GM12891 (cell line): ENCODE measurements at places on chromosomes 5 and 9.
A peak's percentile ranks its signal among the peaks of the same experiment; 100 is the strongest.

DNA sequence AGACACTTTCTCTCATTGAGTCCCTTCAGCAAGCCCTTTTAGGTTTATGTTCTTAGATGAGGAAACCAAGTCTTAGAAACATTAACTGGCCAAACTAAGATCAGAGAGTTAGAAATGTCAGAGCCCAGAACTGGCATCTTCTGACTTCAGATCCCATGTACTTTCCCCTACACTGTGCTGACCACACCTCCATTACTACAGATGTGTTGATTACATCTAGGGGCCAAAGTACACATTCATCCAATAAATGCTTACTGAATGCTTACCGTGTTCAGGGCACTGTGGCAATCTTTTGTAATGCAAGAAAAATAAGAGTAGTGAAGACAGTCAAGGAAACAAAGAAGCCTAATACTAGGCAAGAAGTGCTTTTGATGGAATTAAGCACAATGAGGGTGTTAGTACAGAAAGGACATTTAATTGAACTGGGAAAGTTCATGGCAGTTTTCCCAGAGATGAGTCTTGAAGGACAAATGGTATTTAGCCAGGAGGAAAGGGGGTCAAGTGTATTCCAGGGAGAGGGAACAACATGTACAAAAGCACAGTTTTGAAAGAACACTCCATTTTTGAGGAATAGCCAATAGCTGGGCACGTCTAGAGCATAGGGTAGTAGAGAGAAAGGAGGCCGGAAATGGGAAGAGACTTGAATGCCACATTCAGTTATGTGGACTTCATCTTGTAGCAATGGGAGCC lies 89.7 kb upstream of the CDKN2B start:
- no peak for DNase-seq

- DNase-seq, result no peak
Measured at GRCh38 chr5:171720086-171720485, 65.5 kb upstream of the SMIM23 start.

- peak; percentile 52 for DNase-seq
Measured at GRCh38 chr9:128733256-128733655, 9.3 kb upstream of the ZDHHC12 start.

- DNase-seq, result no peak
Measured at GRCh38 chr9:136975644-136976043, 1.7 kb upstream of the PTGDS start.

DNA sequence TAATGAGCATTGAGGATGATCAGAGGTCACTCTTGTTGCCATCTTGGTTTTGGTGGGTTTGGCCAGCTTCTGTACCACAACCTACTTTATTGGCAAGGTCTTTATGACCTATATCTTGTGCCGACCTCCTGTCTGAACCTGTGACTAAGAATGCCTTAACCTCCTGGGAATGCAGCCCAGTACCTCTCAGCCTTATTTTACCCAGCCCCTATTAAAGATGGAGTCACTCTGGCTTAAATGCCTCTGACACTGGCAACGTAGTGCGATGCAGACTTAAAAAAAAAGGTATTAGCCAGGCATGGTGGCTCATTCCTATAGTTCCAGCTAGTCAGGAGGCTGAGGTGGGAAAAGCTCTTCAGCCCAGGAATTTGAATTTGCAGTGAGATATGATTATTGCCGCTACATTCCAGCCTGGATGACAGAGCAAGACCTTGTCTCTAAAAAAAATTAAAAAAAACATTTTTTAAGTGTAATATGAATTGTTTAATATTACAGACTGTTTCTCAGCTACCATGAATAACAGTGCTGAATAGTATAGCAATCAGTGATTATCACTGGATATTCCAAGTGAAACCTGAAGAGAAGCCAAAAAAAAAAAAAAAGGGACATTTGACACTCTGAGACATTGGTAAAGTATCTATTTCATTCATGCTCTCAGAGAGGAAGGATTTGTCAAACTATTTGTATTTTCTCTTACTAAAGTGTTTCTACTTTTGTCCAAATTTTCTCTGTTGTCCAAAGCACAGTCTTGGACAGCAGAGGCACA lies 18.3 kb upstream of the STOM start:
- DNase-seq, result no peak

DNA sequence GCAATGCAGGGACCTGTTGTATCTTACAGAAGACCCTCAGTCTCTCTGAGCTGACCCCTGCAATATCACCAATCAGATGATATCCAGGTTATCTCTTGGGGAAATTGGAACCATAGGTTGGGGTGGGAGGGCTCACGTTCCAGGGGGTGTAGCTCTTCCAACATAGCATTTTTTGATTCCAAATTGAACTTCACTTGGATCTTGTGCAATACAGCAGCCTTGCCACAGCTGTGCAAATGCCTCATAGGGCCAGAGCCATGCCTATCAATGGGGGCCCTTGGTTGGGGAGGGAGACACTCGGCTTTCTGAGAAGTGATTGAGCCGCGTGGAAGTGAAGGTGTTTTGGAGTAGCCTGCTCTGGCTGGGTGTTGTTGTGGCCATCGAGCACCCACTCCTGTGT lies 117.2 kb upstream of the PITX1 start:
- DNase-seq, result no peak

DNA sequence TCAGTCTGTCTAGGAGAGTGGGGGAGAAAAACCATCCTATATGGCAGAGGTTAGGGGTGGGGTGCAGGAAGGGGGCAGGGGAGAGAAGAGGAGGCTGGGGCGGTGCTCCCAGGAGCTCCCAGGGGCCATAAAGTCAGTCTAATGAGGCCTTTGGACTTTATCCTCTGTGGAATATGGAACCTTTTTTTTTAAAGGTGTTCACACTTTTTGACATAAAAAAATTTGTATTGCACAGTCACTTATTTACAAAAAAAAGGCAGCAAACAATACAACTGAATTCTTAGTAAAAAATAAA lies 51.9 kb upstream of the SYNPO start:
- no peak for DNase-seq

GRCh38 chr9:4413856-4414255 lies 76.4 kb upstream of the SLC1A1 start:
- no peak for DNase-seq

- no peak for DNase-seq
Measured at GRCh38 chr9:8205576-8205975, 406.0 kb upstream of the DMAC1 start.

DNA sequence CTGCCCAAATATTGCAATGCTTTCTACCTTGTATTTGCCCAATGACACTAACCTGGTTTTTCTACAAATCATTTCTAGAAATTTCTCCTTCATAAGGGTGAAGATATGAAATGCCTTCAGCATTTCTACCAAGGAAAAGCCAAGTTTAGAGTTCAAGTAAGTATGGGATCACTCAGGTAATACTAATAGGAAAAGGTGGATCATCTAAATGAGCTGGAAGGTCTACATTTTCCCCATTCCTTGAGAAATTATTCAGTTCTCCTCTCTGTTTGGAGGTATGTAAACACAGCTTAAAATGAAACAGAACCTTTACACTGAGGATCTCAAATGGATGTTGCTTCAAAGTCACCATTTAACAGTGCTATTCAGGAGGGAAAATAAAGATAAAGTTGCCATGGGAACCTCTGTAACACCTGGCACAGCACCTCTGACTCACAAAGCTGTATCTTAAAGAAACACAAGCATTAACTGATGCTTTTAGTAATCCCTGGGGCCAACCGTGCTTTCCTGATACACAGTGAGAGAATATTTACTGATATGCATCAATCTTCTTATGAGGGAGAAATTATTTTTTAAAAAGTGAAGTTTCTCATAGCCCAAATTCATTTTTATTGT lies 161.3 kb downstream of the DRD1 start:
- no peak for DNase-seq

GRCh38 chr5:79697222-79698170 lies 7.9 kb downstream of the CMYA5 start:
- no peak for DNase-seq

DNA sequence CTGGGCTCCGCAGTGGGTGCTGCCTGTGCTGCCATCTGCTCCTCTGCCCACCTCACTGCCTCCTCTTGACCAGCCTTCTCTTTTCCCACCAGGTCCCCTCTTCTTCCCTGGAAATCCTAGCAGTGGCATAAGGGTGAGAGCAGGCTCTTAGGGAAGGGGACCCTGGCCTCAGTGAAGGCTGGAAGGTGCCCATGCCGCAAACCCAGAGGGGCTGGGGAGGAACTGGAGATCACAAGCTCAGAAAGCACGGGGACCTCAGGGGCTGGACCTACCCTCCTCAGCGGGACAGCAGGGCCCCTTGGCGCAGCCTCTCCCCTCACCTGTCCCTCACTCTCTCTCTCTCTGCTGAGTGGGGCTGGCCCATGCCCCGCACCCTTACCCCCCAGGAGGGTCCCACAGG lies 144.4 kb upstream of the IRX2 start:
- no peak for DNase-seq

- DNase-seq, result no peak
Measured at GRCh38 chr9:136972743-136973142, 4.6 kb upstream of the PTGDS start.
